Iris pigment epithelial cell (primary cell): ENCODE measurements at places on chromosomes 3 and 15.

DNA sequence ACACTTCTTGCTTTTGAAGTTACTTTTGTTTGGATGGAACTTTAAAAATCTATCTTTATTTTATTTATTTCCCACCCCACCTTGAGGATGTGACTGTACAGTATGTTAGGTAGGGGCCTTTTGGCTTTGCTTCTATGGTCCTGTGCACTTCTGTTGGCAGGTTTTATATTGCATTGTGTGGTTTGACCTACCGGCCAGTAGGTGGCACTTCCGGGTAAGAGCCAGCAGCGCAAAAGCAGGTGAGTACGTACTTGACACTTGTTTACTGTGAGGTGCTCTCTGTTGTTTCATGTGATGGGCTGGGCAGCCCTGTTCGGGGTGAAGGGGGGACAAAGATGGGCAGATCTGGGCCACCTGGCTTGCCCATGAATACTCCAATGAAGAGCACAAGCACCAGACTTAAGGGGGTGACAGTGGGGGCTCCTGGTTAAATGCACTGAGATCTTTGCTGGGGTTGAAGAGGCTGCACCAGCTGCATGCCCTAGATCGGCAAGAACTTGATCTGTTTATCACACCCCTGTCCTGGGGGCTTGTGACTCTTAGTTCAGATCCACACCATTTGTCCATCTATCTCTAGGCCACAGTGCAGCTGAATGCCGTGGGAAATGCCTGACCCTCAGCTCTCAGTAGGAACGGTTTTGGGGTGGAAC lies 131.6 kb downstream of the NLGN1 start:
- peak; percentile 10 for DNase-seq

DNA sequence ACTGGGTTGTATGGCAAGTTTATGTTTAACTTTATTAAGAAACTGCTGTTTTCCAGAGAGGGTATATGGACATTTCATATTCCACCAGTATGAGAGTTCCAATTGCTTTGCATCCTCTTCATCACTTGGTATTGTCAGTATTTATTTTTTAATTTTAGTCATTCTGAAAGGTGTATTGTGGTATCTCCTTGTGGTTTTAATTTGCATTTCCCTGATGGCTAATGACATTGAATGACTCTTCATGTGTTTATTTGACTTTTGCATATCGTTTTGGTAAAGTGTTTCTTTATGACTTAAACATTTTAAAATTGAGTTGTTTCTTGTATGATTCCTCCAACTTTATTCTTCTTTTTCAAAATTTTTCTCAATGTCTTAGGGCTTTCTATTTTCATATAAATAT lies 44.4 kb downstream of the IL1RAP start:
- DNase-seq: no peak

- DNase-seq: peak; percentile 77
These were observed 2.4 kb downstream of the RPL39L start for GRCh38 chr3:187136936-187137335.

- peak; percentile 87 for DNase-seq
These were observed 62.3 kb upstream of the CPOX start for GRCh38 chr3:98655666-98656065.

GRCh38 chr3:99410789-99411311 lies 227.5 kb upstream of the COL8A1 start:
- peak; percentile 94 for DNase-seq

GRCh38 chr3:24589931-24590880 lies 95.6 kb upstream of the THRB start:
- peak; percentile 40 for DNase-seq

- DNase-seq: peak; percentile 27
These were observed 144.3 kb downstream of the EEFSEC start for GRCh38 chr3:128297401-128298138.

GRCh38 chr3:58144478-58145325 lies 66.1 kb downstream of the DNASE1L3 start:
- DNase-seq: no peak

DNA sequence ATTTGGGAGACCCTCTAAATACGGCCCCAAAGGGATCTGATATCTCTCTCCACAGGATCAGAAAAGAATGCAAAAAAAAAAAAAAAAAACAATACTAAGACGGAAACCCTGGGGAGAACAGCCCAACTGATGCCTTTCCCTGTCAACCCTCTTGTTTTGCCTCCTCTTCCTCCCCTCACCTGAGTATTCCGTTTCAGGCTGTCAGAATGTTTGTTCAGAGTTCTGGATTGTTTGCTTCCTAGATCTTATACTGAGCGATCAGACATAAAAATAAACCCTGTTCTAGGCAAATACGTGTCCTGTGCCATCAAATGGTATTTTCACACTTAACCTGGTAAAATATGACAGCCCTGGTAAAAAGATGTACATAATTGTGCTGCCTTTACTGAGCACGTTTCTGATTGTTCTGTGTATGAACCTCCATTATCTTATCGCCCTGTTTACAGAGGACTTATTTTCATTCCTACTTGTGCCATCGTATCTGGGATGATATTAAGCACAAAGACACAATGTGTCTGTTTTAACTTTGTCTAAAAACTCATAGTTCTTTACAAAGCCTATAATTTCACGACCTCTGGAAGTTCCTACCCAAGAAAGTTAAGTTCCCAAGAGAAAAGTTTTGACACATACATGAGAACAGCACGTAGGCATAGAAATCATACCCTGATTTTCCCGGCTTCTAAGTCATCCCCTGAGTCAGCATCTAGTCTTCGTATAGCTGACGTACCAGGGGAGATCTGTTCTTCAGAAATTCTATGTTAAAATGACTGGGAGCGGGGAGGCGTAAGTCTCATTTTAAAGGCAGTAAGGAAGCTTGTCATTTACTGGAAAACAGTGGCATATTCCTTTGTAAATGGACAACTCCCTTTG lies 856 bp downstream of the ZBTB38 start:
- DNase-seq: peak; percentile 92

GRCh38 chr3:56125358-56126005 lies 342.8 kb downstream of the ERC2 start:
- DNase-seq: peak; percentile 80

GRCh38 chr15:89067751-89068150 lies 20.5 kb upstream of the ABHD2 start:
- DNase-seq: peak; percentile 27

DNA sequence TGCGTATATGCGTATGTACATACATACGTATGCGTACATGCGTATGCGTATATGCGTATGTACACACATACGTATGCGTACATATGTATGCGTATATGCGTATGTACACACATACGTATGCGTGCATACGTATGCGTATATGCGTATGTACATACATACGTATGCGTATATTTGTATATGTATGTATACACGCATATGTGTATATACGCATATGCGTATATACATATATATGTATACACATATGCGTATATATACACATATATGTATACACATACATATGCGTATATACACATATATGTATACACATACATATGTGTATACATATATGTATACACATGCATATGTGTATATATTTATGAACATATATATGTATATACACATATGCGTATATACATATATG lies 12.1 kb downstream of the MCTP2 start:
- DNase-seq: no peak

DNA sequence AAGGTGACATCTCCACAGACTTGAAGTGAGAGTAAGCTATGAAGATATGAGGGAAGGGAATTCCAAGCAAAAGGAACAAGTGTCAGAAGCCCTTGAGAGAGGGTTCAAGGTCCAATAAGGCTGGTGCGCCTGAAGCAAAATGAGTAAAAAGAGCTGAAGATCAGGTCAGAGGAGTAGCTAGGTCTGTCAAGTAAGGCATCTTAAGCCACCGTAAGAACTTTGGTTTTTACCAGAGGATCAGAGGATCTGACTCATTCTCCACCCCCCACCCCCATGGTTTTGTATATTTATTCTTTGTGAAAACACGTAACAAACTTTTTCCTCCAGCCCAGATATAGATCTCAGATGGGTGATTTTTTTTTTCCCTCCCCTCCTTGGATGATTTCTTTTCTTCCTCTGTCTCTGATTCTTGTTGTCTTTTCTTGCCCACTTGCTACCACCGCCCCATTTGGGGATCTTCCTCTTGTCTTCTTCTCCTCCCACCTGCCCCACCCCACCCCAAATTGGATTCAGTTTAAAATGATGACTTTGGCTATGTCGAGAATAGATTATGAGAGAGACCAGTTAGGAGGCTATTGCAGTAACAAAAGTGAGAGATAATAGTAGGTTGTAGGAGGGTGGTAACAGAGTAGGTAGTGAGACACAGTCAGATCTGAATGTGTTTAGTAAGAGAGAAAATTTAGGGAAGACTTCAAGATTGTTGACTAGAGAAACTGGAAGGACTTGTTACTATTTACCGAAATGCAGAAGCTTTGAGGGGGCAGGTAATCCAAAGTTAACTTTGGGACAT lies 6.1 kb downstream of the TRMT10C start:
- peak; percentile 85 for DNase-seq

DNA sequence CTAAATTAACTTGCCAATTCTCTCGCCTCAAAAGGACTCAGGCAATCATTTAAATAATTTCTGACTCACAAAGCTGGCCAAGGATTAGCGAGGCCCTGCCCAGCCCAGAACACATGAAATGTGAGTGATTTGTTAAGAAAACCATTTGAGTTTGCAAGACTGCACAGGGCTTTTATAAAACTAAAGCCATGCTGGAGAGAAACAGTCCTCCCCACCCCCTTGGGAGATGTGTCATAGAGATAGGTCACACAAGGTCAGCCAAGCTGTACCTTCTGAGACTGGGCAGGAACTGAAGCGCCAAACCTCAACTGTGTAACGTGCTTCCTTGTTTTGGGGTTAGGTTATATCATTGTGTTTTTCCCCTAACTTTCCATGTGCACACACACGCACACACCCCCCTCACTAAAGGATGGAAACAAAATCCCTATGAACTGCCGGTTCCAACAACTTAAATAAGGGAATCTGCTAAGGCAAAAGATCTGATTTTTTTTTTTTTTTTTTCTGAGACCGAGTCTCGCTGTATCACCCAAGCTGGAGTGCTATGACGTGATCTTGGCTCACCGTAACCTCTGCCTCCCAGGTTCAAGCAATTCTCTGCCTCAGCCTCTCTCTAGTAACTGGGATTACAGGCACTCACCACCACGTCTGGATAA lies 8.1 kb downstream of the SPATA12 start:
- peak; percentile 89 for DNase-seq

- no peak for DNase-seq
These were observed 63.7 kb upstream of the DAZL start for GRCh38 chr3:16668776-16669545.

DNA sequence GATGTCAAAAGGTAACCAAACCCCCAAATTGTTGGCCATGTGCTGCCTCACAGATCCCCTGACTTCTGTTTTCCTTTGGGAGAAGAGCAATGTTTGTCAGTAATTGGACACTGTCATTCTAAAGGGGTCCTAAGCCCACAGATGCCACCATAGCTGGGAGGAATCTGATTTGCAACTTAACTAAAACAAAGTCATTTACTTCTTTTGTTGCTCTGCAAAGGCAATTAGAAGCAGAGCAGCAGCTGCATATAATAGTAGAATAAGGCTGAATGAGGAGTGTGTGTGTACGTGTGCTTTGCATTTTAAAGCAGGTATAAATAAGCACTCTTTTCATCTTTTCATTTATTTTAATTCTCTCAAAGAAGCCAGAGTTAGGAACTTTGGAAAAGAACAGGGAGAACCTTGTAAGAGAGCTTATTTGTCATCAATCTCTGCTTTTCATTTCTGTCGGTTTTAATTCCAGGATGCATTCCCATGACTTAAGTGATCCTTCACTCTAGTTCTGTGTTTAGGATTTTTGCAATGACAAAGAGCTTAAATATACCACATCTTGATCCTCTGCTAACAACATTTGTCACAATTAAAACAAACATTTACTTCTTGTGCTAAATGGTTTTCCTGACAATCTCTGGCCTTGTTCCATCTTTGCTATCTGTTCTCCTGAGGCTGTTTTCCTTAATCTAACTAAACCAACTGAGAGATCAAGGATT lies 530.2 kb upstream of the CBLB start:
- DNase-seq: peak; percentile 42

GRCh38 chr3:170205302-170205701 lies 16.9 kb upstream of the PRKCI start:
- no peak for DNase-seq

GRCh38 chr3:67946436-67946835 lies 292.0 kb upstream of the SUCLG2 start:
- peak; percentile 56 for DNase-seq

DNA sequence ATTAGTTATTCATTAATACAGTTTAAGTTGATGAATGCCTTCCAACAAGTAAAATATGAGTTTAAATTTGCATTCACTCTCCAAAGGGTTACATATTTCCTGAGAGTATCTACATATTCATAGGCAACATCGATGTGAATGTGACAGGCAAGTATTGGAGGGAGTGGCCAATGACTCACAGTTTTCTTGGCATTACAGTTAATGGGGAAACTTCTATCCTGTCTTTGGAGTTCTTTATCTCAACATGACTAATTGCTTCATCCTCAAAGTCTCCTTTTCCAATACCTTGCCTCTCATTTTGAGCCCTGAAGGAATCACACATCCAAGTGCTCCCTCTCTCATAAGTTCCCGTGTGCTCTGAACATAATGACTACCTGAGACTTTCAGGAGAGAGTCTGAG lies 439.7 kb upstream of the FRG2C start:
- DNase-seq: peak; percentile 6

GRCh38 chr3:114078126-114078525 lies 21.6 kb downstream of the QTRT2 start:
- no peak for DNase-seq

- DNase-seq: peak; percentile 92
These were observed 37.8 kb downstream of the ZNF445 start for GRCh38 chr3:44439499-44440295.

- no peak for DNase-seq
These were observed 71.0 kb downstream of the TCF12 start for GRCh38 chr15:56989411-56989924.

DNA sequence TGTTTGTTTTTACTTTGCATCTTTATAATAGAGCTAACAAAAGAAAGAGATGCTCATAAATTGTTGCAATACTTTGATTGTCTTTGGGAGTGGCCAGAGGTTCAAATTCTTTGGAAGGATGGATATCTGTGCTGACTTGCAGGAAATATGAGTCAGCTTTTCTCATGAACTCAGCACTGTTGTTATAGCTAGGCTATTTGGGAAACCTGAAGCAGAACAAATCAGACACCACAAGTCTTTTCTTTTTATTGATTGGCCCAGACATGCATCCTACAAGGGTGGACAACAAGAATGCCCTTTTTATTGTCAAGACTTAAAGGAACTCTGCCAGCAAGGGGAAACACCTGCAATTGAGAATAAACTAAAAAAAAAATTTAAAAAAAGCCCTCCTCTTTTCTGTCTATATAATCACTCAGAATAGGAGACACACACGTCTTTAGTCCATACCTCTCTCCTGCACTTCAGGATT lies 4.6 kb upstream of the DENND4A start:
- peak; percentile 88 for DNase-seq

DNA sequence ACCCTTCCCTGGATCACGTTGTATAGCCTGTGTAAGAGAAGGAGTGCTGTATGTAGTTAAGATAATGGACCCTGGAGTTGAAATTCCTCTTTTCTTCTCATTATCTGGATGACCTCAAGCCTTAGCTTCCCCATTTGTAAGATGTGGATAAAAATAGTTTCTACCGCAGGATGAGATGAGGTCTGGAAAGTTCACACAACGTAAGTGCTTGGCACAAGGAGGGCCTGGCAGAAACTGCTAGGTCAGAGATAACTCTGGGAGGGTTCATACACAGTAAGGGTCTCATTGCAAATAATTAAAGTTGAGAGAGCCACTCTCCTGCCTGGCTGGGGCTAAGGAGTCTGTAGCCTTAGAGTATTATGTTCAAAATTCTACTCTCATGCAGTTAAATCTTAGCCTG lies 214.4 kb downstream of the LRTM1 start:
- DNase-seq: no peak
